SK-N-DZ (cell line): ENCODE measurements at places on chromosomes 2 and 18.
A peak's percentile ranks its signal among the peaks of the same experiment; 100 is the strongest.

GRCh38 chr2:33859811-33860461 is 260.8 kb upstream of the FAM98A start:
- DNase-seq, result no peak

DNA sequence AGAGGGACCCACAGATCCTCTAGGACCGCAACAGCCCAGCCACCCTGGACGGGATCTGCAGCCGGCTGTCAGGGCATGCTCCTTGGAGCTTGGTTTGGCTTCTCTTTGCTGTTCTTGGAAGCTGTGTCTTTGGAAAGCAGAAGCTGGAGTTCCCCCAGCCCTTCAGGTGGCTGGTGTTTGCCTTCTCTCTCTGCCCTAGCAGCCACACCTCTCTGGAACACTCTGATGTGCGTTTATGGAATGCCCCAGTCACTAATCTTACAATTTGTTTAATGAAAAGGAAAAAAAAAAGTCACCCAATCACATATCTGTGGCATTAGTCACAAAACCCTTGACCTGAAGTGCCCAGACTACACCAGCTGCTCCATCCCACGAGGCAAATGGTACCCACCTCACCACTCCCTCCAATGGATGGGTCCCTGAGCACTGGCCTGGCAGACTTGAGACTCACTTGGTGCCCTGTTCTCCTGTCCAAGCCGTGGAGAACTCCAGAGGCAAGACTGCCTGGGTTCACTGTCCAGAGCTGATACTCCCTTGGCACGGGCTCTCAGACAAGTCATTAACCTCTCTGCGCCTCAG is 70.2 kb upstream of the DAPL1 start:
- DNase-seq, result no peak

- DNase-seq, result peak; percentile 91
Measured at GRCh38 chr18:55489034-55489986, 98.7 kb downstream of the TCF4 start.

DNA sequence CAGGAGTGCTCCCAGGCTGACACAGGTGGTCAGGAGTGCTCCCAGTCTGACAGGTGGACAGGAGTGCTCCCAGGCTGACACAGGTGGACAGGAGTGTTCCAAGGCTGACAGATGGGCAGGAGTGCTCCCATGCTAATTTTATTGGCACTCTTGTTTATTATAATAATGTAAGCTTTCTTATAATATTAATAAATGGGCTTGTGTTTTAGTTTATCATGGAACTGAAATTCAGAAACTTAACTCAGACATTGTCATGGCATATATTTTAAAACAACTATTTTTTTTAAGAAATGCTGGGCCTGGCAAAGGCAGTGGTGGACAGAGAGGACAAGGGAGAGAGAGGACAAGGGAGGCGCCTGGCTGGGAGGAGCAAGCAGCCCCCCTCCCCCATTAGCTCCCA is 18.7 kb downstream of the ANO7 start:
- no peak for DNase-seq

DNA sequence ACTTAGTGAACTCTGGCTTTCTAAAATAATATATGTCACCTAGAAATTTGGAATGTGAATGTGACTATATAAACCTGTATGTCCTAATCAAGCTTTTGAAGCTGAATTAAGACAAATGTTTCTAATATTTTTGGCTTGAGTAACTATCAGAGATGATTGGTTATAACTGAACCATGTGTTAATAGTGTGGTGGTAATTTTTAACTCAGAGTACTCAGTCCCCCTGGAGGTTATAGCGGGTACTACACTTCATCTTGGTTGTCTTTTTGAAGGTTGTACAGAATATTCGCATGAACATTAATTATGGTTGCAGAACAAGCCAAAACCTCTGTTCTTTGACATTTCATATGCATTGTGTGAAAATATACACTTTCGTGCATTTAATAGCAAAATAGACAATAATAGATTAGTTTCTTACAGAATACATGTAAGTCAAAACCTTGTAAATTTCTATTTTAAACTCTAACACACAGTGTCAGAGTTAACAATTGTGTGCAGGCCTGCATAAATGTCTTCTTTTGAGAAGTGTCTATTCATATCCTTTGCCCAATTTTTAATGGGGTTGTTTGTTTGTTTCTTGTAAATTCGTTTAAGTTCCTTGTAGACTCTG is 86.0 kb downstream of the OSBPL6 start:
- DNase-seq, result peak; percentile 45

- DNase-seq, result no peak
Measured at GRCh38 chr2:120305937-120306490, 39.9 kb upstream of the INHBB start.

- no peak for DNase-seq
Measured at GRCh38 chr2:128172191-128172590, 81.2 kb downstream of the UGGT1 start.

DNA sequence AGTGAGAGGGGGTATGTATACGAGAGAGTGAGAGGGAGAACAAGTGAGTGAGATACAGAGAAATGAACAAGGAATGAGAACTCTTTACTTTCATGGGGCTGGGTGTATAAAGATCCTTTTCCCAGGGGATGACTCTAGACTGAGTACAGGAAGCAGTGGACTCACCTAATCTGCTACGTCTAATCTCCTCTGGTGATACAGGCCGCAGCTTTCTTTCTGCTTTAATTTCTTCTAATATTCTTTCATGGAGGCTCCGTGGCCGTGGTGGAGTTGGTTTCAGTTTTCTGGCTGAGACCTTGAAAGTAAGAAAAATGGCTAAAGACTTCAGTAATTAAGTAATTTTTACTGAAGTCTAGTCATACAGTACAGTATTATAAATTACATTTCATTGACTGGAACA is 85.2 kb downstream of the PRELID3A start:
- no peak for DNase-seq

DNA sequence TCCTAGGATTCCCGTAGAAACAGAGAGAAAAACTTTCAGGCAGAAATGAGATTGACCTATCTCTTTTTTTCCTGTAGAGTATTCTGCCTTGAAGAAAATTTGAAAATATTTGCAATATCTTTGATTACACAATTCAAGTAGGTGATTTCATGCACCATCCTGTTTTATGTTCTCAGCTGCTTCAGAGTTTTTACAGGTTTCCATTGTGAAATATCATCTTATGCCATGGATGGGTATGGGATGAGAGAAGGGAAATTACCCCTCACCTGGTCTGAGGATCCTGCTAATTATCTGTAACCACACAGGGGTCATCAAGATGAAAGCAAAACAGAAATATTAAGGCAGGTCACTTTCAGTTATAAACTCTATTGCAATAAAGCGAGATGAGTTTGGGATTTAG is 264.8 kb downstream of the TXNL1 start:
- DNase-seq, result no peak

- no peak for DNase-seq
Measured at GRCh38 chr2:56450047-56450446, 266.3 kb downstream of the CCDC85A start.

DNA sequence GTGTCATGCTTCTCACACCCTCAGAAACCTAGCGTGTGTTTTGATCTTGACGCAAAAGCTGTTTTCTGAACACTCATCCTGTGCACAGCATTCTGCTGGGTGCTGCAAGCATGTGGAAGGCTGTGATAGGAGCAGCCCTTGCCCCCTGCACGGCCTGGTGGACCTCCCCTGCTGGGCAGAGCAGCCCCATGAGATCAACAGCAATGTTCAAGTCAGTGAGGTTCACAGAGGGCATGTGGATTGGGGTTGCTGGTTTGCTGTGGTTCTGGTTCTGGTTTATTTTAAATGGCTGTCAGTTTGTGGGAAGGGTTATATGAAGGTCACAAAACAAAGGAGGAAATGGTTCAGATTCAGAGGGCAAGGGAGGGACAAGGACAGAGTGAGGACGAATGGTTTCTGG is 71.3 kb downstream of the SOWAHC start:
- no peak for DNase-seq

DNA sequence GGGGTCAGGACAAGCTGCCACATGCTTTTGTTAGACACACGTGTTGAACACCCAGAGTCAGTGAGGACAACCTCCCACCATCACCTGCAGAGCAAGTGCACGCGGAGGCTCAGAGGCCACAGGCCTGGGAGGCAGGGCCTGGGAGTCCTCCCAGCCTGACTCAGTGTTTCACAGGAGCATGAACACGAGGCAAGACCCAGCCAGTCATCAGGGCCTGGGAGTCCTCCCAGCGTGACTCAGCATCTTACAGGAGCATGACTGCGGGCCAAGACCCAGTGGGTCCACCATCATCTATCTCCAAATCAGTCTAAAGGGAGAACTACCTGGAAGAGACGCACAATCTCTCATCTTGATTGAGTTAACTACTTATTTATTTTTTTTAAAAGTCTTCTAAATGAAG is 112.6 kb upstream of the PXDN start:
- DNase-seq, result peak; percentile 54

DNA sequence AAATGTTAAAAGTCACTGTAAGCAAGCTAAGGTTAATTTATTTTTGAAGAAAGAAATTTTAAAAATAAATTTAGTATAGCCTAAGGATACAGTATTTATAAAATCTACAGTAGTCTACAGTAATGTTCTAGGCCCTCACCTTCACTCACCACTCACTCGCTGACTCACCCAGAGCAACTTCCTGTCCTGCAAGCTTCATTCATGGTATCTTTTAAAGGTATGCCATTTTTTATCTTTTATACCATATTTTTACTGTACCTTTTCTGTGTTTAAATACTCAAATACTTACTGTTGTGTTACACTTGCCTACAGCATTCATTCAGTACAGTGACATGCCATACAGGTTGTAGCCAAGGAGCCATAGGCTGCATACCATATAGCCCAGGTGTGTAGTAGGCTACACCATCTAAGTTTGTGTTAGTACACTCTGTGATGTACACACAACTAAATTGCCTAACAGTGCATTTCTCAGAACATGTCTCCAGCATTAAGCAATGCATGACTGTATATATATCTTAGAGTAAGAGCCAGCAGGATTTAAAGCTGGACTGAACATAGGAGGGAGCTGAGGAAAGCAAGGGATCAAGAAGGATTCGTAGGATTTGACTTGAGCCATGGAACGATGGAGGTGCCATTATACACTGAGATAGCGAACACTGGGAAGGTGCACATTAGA is 83.1 kb upstream of the KLF7 start:
- no peak for DNase-seq

- DNase-seq, result no peak
Measured at GRCh38 chr2:216717491-216717901, 22.1 kb upstream of the IGFBP5 start.

DNA sequence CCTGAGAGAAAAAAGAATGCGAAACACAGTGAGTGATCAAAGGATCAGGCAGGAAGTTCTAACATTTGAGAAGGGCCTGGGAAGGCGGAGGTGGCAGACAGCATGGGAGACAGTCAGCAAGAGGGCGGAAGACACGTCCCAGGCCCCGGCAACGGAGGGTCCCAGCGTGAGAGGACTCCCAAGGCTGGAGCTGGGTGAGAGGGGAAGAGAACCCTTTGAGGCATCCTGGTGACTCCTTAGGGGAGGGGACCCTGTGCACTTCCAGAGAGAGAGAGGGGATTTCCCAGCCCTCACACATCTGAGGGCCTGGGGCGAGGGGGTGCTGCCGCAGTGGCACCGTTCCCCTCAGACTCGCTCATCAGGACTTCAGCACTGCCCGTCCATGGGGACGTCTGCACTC is 133.4 kb downstream of the RTP5 start:
- no peak for DNase-seq

GRCh38 chr2:25053041-25053440 is 11.2 kb downstream of the EFR3B start:
- DNase-seq, result no peak

DNA sequence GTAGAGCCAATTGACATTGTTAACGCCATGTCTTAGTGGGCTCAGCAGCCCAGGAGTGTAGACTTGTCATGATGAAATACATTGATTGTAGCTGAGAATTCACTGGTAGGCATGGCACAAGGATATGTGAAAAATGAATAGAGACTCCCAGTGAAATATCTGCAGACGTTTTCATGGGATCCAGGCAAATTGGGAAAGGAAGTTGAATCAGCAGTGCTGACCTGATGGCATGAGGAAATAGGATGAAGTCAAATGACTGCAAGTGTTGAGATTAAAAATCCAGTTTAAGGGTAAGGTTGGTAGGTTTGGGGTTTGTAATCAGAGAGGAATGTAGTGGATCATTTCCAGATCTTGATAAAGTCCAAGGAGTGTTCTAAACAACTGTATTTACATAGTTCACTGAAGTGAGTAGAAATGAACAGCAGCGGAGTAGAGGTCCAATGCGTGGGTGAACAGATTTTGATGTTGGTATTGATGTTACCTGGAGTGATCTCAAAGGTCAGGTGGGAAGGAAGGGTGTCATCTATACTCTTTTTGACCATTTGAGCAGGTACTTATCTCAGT is 24.6 kb downstream of the INSIG2 start:
- no peak for DNase-seq

DNA sequence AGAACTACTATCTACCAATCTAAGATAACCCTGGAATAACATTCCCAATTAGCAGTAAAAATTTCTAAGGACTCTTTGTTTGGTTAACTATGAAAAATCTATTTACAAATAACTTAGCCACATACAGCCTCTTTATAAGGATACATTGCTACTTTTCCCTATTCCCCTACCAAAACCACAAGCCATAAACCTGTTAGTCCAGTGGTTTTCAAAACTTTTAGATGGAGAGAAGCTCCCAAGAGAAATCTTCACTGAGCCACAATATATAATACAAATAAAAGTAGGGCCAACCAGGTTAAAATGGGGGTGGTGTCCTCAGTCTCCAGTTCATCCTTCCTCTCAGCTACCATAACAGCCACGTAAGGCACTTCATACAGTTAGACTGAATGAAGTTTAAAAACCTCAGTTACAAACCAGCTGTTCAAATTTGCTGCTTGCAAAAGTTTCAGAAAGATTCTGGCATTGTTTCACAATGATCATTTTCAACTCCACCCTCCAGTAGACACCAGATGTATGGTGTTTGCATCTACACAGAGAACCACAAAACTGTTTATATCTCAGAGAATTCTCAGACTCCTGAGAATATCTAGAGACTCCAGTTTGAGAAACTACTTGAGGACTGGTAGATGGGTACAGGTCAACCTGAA is 26.0 kb downstream of the SOS1 start:
- DNase-seq, result no peak

- DNase-seq, result no peak
Measured at GRCh38 chr2:155714983-155715382, 617.5 kb downstream of the NR4A2 start.

GRCh38 chr2:159677654-159678053 is 34.7 kb upstream of the MARCHF7 start:
- no peak for DNase-seq

GRCh38 chr2:144529841-144530240 is 9.9 kb upstream of the ZEB2 start:
- DNase-seq, result no peak

DNA sequence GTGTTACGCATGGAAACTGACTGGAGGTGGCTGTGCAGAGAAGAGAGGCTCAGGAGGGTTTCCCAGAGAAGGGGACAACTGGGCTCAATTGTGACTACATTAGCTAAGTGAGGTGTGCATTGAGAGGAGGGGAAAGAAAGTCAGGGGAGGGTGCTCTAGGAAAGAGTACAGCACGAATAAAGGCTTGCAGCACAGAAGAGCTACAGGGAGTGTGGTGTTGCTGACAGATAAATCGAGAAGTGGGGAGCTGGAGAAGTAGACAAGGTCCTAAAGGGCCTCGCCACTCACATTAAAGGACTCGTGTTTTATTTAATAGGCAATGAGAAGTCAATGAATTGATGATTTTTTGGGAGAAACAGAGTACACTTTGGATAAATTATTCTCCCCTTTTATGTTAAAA is 65.7 kb upstream of the CTAGE1 start:
- no peak for DNase-seq
